Suprapubic skin (tissue), 4 donors: ENCODE measurements at places on chromosomes 6 and 20.

GRCh38 chr6:38632490-38632889 lies 7.2 kb downstream of the BTBD9 start:
- no peak for DNase-seq

- no peak for DNase-seq
These were observed 229.4 kb upstream of the PLN start for GRCh38 chr6:118318648-118319047.

DNA sequence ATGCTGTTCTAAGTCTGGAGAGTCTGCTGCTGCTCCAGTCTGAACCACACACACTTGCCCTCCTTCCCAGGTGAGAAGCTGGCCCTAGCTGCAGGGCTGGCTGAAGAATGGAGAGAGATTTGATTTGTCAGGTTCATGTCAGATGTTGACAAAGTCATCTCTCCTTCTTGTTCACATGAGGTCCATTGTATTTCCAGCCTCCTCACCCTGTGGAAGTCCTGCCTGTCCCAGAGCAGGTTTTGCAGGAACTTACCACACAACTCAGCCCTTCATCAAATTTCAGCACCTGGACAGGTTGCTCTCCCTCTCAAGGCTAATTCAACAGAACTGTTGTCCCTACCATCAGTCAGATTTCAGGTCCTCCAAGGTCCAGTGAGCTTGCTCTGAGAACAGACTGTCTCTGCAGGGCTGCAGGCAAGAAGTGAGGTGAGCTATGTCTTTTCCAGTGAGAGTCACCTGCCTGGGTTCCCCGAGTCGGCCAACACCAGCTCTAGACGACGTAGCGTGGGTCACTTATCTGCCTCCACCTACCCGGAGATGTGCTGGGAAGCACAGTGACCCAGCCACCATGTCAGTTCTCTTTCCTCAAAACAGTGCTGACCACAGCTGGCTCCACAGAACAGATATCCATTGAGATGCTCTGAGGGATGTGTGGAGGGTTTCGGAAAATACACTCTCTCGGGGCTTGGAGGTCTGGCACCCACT lies 58.0 kb upstream of the CD93 start:
- DNase-seq: no peak

DNA sequence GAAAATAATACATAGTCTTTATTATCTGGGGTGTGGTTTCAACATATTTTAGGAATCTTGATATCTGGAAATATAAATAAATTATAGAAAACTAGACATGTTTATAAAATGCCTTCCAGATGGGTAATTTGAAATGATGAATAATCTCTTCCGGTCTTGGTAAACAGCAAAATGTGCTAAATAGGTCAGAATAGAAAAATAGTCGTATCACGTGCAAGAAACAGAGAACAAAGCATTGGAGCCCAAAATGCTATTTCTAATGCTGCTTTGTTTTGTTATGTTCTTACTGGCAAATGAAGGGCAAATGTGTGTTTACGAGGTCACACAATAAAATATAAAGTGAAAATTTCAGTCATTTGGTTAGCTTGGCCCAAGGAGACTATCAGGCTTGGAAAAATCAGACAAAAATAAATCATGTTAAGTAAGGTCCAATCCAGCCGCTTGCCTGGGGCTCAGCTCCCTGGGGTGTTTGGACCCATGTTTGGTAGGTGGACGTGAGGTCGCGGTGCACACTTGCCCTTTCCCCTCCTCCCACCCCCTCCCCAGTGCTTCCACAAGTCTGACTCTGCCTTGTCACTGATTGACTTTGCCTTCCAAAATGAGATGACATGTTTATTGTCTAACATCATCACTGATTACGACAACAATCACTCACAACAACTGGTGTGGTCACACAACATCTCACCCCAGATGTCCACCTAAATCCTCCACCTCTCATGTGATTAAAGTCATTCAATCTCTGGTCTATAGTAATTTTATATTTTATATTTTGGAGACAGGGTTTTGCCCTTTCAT lies 56.0 kb downstream of the RIN2 start:
- DNase-seq: no peak

GRCh38 chr6:160979061-160979708 lies 12.4 kb upstream of the MAP3K4 start:
- no peak for DNase-seq

GRCh38 chr6:42939810-42940167 lies 10.5 kb downstream of the CNPY3 start:
- no peak for DNase-seq

- no peak for DNase-seq
These were observed 133.4 kb downstream of the HAO1 start for GRCh38 chr20:7806831-7807230.

DNA sequence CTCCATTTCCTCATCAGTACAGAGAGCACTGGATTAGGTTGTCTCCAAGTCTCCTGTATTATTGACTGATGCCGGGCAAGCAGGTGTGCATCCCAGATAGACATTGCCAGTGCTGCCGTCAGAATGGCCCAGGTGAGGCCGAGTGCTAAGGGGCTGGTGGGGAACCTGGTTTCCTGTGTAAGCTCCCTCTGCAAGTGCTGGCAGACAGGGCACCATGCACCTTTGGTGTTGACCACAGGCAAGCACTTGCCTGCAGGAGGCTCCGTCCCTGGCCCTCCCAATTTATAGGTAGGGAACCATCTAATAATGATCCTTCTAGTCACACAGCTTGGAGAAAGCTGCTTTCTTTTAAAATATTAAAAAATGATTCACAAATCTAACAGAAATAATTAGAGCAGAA lies 747 bp downstream of the GABRR1 start:
- DNase-seq: peak; percentile 26

- no peak for DNase-seq
These were observed 70.2 kb downstream of the BMP2 start for GRCh38 chr20:6837730-6838129.

DNA sequence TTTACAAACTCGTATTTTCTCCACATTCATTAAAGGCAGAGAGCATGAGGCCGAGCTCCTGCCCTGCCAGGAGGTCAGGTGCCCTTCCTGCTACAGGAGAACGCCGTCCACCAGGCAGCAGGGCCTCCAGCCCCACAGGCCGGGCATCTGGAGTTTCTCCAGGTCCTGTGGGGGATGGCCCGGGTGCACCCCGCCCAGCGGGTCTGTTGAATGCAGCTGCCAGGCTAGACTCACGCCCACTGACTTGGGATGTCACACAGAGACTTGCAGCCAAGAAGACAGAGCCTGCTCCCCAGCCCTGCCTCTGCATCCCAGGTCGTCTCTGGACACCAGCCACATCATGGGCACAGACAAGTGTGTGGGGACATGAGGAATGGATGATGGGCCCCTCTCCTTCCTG lies 376.4 kb downstream of the CDH4 start:
- DNase-seq: no peak

- DNase-seq: no peak
These were observed 32.9 kb downstream of the TBPL1 start for GRCh38 chr6:133985970-133986369.

DNA sequence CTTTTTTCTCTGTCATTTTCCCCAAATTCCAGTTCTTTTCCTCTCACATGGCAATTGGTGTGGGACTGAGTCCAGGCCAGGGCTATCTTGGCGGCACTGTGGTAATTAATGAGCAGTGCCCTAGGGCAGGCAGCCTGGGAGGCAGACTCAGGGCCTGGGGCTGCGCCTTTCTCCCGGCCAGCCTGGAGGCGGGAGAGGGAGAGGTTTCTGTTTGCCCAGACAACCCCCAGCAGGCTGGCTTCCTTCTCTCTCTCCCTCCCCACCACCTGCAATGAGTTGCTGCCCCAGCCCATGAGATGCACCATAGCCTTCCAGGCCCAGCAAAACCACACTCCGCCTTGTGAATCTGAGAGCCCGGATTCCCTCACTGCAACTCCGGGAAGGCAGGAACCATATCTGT lies 15.1 kb upstream of the CCDC167 start:
- DNase-seq: no peak

- no peak for DNase-seq
These were observed 158.3 kb downstream of the DOK5 start for GRCh38 chr20:54633374-54634355.

DNA sequence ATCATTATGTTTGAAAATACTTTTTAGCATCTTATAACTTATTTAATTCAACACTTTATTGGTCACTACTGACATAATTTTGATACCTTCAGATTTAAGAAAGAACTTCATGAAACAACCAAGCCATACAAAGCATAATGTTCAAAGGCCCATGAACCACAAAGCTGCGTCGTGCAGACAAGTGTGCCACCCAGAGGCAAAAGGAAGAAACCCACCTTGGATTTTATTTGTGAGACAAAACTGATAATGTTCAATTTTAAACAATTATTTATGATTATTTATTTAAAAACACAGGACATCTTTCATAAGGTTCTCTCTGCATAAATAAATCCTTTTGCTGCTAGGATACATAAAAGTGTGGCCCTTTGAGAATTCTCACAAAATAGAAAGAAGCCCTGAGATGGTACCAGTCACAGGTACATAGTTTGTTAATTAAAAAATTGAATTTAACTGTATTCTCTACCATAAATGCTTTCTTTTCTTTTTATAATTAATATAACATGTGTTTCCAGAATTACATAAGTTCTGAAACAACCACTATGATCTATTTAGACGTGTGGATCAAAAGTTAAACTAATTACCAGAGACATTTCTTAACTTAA lies 143.7 kb downstream of the RALGAPA2 start:
- DNase-seq: no peak

DNA sequence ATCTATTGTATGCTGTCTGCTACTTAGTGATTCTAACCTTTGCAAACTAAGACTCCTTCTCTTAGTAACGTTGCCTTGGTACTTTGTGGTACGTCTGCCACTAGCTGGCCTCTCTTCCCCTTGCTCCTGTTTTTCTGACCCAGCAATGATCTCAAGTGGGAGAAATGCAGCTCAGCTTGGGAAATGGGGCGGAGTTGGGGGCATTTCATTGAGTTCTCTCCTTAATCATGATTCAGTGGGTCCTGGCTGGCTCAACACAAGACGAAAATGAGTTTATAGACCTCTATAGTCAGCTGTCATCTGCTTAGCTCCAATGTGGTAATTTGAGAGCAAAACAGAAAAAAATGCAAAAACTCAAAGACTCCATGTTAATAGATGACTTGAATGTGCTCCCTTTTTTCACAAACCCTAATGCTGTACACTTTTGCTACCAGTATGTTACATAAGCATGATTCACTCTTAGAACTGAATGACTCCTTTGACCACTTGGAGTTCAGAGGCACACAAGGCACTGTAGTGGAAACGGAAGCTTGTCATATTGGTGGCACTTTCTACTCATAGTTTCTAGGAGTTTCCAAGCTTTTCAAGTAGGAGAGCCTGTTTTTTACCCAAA lies 55.3 kb upstream of the SOX4 start:
- no peak for DNase-seq

GRCh38 chr6:9484091-9484490 lies 930.8 kb downstream of the TFAP2A start:
- DNase-seq: no peak

DNA sequence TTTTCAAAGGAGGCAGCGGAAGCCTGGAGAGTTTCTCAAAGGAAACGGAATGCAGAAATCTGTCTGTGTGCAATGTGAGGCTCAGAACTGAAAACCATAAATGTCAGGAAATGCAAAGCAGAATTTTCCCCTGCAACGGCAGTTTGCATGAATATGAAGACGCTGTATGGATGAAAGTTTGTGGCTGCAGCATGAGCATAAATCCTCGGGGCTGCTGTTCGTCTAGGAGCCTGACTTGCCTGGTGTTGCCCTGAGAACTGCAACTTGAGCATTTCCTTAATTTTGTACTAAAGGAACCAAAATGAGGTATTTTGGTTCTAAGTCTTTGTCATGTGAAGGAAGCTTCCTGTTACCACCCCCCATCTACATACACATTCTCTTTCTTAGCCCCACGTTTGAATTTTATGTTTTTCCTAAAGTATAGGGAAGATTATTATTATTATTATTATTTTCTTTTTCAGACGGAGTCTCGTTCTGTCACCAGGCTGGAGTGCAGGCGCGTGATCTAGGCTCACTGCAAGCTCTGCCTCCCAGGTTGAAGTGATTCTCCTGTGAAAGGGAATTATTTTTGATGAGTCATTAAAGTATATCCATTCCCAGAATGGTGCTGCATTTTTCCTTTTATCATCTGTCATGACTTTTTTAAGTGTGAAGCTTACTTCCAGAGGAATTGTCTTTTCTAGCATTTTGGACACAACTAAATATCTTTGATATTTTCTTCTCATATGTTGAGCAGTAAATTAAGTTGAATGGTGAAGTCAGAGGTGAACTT lies 33.1 kb downstream of the MTHFD1L start:
- no peak for DNase-seq

GRCh38 chr6:130223508-130223907 lies 757 bp upstream of the SAMD3 start:
- DNase-seq: no peak

DNA sequence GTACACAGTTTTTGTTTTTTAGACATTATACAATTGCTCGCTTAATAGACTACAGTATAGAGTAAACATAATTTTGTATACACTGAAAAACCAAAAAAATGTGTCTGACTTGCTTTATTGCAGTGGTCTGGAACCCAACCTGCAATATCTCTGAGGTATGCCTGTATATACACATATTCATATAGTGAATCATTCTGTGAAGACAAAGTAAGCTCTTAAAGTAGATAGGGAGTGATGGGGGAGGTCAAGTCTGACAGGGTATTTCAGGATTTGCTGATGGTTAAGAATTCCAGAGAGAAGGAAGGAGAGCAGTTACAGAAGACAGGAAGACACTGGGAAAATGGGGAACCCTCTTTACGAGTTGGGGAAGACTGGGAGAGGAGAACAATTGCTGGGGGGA lies 417.9 kb downstream of the CD109 start:
- DNase-seq: no peak

GRCh38 chr6:97095311-97095850 lies 170.9 kb downstream of the KLHL32 start:
- DNase-seq: no peak

DNA sequence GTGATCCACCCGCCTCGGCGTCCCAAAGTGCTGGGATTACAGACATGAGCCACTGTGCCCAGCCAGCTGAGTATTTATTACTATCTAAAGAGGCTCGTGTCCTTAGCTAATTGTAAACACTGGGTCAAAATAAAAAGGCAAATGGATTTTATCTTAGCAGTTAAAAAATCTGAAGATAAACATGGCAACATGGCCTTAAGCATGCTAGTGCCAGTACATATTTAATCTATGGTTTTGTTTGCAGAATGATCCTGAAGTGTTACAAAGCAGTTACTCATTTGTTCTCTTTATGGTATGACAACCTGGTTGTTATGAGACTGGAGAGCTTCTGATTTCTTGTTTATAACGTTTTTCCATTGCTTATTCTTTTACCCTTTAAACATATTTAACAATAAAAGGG lies 3.9 kb upstream of the KIAA0408 start:
- DNase-seq: no peak

GRCh38 chr20:8661229-8661952 lies 407.5 kb upstream of the PLCB4 start:
- DNase-seq: no peak

- no peak for DNase-seq
These were observed 13.6 kb upstream of the SH3BGRL2 start for GRCh38 chr6:79617518-79617941.

DNA sequence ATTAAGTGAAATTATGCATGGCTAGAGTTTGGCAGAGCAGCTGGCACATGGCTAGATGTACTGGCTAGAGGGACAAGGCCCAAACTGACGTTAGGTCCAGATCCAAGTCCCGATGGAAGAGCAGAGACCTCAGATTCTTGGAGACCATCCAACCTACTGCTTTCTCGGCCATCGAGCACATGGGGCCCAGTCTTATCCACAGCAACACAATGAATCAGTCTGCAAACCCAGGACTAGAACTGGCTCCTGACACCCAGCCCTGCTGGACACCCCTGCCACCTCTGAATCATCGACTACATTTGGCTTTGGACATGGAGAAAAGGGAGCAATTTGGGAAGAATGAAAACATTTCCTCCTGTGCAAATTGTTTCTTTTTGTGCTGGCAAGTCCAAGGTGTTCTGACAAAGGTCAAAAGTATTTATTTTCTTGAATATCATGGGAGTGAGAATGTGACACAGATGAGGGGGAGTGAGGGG lies 23.9 kb upstream of the YWHAB start:
- peak; percentile 61 for DNase-seq
